ENCODE measurements at places on chromosomes 3 and 15.
A peak's percentile ranks its signal among the peaks of the same experiment; 100 is the strongest.

- DNase-seq, result no peak
These were observed 303.2 kb downstream of the TIGIT start for GRCh38 chr3:114597012-114597411.

DNA sequence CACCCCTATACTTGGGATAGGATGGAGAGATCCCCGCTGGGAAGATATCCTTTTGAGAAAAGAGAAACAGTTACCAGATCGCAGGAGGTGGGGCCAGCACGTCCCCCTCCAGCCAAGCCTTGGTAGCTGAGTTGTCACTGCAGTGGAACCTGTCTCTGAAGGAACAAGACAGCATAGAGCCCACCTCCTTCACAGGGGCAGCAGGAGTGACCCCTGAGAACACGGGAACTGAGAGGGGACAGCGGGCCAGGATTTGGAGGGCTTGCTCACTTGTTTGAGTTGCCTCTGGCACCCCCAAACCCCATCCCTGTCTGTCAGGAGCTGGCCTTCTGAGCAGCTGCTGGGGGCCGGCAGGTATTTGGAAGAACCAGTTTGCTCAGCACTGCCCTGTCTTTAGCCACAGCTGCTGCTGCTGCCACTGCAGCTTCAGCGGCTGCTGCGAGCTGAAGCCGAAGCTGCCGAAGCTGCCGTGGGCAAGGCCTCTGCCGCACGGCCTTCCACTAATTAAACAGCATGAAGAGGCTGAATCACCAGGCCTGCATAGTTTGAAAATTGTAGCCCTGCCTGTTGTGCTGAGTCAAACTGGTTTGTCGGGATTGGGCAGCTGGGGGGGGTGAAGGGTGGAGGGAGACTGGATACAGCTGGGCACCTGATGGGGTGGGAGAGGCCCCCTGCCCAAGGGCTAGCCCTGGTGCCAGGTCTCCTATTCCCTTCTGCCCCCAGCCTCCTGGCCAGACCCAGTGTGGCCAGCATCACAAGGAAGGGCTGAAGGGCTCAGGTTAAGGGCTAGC, 4.0 kb downstream of the EPHB3 start:
- DNase-seq, result no peak

GRCh38 chr3:148866261-148866660, 1.2 kb downstream of the CPA3 start:
- DNase-seq, result no peak

GRCh38 chr15:28786521-28786920, 61.9 kb downstream of the GOLGA6L7 start:
- DNase-seq, result no peak

- DNase-seq, result no peak
These were observed 56.4 kb upstream of the GOLGA8A start for GRCh38 chr15:34494084-34494399.

DNA sequence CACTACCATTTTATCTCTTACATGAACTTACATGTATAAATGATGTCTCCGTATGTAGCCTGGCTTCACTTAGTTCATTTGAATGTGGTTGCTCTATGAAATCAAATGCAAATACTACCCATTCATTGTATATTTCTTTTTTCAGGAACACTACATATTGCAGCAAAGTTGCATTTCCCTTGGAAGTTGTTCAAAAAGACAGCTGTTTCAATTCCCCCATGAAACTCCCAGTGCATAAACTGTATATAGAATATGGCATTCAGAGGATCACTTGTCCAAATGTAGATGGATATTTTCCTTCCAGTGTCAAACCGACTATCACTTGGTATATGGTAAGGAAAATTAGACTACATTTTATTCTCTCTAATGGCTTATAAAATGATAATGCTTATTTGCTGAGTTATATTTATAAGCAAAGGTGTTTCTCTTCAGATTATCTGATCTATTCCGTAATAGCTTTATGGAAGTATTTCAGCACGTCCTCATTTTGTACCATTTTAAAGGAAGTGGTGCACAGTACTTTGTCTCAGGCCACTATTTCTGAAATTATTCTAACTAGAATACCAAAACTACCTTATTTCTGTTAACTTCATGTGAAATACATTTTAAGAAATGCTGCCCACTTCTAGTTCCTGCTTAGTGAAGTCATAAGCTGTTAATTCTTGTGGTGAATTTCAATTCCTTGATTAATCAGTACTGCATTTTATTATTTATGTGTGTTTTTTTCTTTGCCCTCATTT, 95.1 kb downstream of the IL1RAP start:
- DNase-seq, result no peak

DNA sequence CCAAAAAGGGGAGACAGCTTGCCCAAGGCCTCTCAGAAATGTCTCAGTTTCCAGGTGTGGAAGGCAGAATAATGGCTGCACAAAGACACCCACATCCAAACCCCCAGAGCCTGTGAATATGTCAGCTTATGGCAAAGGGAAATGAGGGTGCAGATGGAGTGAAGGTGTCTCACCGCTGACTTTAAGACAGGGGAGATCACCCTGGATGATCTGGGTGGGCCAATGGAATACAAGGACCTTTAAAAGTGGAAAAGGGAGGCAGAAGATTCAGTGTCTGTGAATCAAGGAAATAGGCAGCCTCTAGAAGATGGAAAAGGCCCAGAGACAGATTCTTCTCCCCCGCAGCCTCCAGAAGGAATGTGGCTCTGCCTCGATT, 48.8 kb upstream of the ATP2B2 start:
- DNase-seq, result no peak

GRCh38 chr15:89367485-89368451, 33.1 kb upstream of the POLG start:
- DNase-seq, result peak; percentile 72

- no peak for DNase-seq
These were observed 36.8 kb downstream of the BTD start for GRCh38 chr3:15638193-15638890.

GRCh38 chr3:197670361-197670760, 66.3 kb downstream of the RUBCN start:
- DNase-seq, result no peak

GRCh38 chr15:66563566-66564110, 2.2 kb downstream of the LCTL start:
- DNase-seq, result no peak

DNA sequence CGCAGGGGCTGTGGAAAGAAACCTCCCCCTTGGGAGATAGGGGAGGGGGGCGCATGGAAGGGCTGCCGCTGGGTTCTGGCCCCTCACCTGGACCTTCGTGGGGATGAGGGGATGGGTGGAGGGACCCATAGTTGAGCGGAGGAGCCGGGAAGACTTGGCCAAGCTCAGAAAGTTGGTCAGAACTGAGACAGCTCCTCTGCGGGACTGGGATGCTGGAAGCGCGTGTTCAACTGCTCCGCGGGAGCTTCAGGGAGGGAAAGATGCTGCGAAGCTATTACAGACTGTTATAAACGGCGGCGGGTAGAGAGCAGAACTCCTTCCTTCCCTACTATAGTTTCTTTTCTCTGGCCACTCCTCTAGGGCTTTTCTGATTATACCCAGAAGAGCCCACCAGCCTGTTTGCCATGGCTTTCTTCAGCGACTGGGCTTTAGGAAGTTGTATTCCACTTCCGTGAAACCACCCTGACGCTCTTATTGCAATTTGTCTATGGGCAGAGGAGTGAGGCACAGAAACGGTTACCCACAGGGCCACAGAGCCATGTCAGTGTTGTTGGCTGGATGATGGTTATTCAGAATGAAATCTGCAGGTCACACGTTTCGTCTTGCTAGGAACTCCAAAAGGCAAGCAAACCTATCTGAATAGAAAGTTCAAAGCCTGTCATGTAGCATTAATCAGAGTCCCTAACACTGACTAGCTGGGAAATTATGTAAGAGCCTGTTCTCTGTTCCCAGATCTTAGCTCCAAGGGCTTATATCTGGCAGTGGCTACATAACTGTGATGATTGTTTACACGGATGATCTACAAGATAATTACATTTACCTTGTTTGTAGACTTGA, 1.1 kb downstream of the SYNPR start:
- no peak for DNase-seq

GRCh38 chr3:9314796-9315195, 48.1 kb upstream of the THUMPD3 start:
- DNase-seq, result no peak

DNA sequence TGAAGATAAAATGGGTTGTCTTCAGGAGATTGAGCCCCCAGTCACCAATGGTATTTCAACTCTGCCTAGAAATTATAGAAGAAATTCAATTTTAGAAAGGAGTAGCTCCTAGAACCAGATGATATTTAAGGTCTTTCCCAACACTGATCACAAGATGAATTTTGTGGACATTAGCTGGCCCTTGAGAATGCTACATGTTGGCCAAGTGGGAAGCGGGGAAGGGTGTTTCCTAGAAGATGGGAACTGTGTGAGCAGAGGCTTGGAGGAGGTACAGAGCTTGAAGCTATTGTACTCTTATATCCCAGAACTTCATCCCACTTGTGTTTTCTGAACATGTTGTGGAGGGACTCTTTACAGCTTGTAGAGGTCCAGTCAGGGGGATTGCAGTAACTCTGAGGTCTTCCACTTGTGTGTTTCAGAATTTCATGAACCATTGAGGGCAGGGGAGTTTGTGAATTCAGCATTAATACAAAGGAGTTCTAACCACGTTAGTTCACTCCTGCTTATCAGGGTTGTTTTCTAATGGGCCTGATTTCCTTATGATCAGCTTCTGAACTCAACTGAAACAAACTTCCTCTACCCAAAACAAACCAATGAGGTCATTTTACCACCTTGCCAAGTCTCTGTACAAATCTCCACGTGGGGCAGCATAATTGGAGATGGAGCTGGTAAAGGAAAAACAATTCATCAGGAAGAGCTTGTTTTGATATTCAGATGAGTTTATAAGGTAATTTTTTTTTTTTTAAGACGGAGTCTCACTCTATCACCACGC, 152.6 kb upstream of the TPM1 start:
- DNase-seq, result no peak

- no peak for DNase-seq
These were observed 34.2 kb upstream of the RAP2B start for GRCh38 chr3:153127788-153128187.

DNA sequence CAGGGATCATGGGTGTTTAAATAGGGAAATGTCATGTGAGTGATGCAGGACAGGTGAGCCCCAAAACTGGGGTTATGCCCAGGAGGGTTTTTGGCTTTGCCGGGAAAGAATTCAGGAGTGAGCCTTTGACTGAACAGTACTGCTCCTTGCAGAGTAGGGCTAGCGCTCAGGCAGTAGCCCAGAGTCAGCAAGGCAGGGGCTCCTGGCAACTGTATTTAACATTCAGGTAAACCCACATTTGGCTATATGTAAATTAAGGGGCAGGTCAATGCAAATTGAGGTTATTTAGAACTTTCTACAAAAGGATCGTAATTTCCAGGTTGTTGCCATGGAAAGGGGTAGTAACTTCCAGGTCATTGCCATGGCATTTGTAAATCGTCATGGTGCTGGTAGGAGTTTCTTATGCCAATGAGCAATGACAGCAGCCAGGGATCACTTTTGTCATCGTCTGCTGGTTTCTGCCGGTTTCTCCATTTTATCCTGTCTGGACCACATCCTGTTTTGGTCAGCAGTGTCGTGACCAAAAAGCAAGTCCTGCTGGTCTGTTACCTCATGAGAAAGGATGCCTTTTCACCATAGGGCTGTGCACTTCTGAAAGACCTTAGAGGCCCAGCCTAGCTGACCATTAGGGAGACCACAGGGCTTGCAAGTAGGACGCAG, 24.3 kb downstream of the MTHFS start:
- peak; percentile 23 for DNase-seq

GRCh38 chr3:53941950-53942349, 50.3 kb upstream of the SELENOK start:
- DNase-seq, result no peak

DNA sequence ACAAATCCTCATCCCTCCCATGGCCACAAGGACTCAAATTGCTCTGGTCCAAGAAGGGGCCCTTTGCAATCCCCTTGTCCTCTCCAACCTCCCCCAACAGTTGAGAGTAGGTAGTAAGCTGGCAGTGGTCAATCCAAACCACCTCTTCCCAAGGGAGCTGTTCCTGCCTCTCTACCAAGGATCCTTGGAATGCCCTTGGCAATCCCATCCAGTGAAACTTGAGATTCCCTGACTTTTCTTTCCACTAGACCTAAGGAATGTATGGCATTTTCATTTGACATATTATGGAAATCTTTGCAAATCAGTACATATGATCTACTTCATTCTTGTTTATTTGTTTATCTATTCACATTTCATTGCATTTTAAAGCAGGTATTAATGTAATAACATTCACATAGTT, 4.8 kb upstream of the RBP2 start:
- DNase-seq, result no peak

GRCh38 chr3:136690599-136690998, 61.6 kb downstream of the STAG1 start:
- DNase-seq, result no peak

GRCh38 chr3:52532517-52532837, 1.2 kb downstream of the NT5DC2 start:
- no peak for DNase-seq

- peak; percentile 19 for DNase-seq
These were observed 45.5 kb downstream of the RAF1 start for GRCh38 chr3:12618426-12618825.

DNA sequence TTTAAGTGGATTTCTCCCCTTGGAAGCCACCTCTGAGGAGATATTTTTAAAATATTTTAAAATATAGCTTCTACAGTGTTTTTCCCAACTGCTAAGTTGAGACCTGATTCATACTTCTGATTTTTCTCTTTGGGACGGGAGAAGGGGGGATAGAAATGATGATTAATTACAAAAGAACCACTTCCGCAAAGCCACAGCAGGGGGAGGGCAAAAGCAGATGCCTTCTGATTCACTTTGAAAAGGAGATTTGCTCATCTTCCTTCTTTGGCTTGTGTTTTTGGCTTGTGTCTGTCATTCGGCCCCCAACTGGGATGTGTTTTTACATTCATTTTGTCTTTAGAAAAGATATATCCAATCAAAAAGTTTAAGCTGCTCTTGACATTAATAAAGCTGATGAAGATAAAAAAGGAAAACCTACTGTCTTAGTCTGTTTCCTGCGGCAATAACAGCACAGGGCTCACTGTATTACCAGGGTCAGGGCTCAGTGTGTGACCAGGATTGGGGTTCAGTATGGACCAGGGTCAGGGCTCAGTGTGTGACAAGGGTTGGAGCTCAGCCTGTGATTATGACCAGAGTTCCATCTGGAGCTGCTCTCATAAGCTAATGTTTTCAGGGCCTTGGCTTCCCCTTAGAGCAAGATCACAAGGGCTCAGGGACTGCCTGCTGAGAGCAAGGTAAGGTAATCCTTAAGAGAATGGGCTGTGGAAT, 223.2 kb downstream of the MTHFS start:
- no peak for DNase-seq

DNA sequence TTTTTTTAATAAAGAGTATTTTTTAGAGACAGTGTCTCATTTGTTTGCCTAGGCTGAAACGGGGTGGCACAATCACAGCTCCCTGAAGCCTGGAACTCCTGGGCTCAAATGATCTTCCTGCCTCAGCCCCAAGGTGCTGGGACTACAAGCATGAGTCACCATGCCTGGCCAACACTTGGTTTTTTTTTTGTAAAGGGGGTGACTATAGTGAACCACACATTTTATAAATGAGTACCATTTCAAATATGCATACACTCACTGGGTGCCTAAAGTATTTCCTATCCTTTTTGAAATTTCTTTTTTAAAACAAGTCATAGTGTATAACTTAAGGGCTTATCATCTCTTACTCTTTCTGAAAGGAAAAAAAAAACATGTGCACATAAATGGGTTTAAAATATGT, 325.2 kb upstream of the MEIS2 start:
- no peak for DNase-seq
